ACHN (cell line): ENCODE measurements at places on chromosomes 1 and 21.
A peak's percentile ranks its signal among the peaks of the same experiment; 100 is the strongest.

DNA sequence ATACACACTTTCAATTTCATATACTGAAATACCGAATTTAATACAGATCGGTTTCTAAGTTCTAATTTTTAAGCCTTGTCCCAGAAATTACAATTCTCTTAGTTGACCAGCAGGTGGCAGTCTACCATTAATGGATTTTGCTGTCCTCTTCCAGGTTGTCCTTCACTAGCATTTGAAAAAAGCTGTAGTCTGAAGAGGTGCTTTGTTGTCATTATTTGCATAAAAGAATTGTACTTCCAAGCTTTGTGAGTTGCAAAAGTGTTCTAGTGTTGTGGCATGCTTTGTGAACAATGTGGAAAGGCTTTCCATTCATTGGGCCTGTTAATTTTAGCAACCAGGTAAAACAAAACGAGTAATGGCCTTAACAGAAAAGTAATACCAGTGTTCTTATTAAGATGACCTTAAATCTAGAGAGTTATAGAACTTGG is 193.6 kb downstream of the RPS6KC1 start:
- peak; percentile 59 for DNase-seq

- DNase-seq: no peak
Observed at GRCh38 chr1:159938211-159938852, 7.1 kb downstream of the IGSF9 start.

GRCh38 chr1:200179781-200180160 is 152.3 kb downstream of the NR5A2 start:
- no peak for DNase-seq

GRCh38 chr1:163367721-163368120 is 46.0 kb downstream of the NUF2 start:
- DNase-seq: no peak

GRCh38 chr1:214446772-214447556 is 104.4 kb downstream of the PTPN14 start:
- DNase-seq: peak; percentile 98
